ENCODE measurements at places on chromosomes 11 and 22.

GRCh38 chr11:126485021-126485792 lies 129.7 kb downstream of the ST3GAL4 start:
- H3K36me3 ChIP-seq, result peaks cover 12% of the 10 kb centered on the region
- H3K27me3 ChIP-seq, result no peaks in the 10 kb centered on the region
- H3K4me1 ChIP-seq, result peaks cover 48% of the 10 kb centered on the region
- no peak for DNase-seq

- no peak overlapping the region for H3K27ac ChIP-seq
- no peaks in the 10 kb centered on the region for H3K27me3 ChIP-seq
- H3K4me1 ChIP-seq, result no peaks in the 10 kb centered on the region
- no peaks in the 10 kb centered on the region for H3K36me3 ChIP-seq
- DNase-seq, result no peak
- H3K4me3 ChIP-seq, result no peak overlapping the region
Observed at GRCh38 chr11:109729761-109730160, 307.8 kb downstream of the C11orf87 start.

GRCh38 chr11:122747351-122747781 lies 90.9 kb upstream of the CRTAM start:
- no peaks in the 10 kb centered on the region for H3K27me3 ChIP-seq
- peak overlapping the region; percentile 49 for H3K27ac ChIP-seq
- peaks cover 25% of the 10 kb centered on the region for H3K4me1 ChIP-seq
- DNase-seq, result no peak

- H3K4me1 ChIP-seq, result no peaks in the 10 kb centered on the region
- no peaks in the 10 kb centered on the region for H3K36me3 ChIP-seq
- H3K4me3 ChIP-seq, result peak within 1 kb of the TSS; percentile 19
- H3K27ac ChIP-seq, result peak within 1 kb of the TSS; percentile 84
- H3K27me3 ChIP-seq, result no peaks in the 10 kb centered on the region
Observed at GRCh38 chr11:16356057-16356760, at the start of gene SOX6. SOX6 (minus strand) TSS chr11:16356546; CDS start chr11:16341248, 15,298 bp downstream.

GRCh38 chr11:62981743-62982142 lies 3.0 kb downstream of the SLC22A6 start:
- H3K36me3 ChIP-seq, result peaks cover 7% of the 10 kb centered on the region
- H3K4me3 ChIP-seq, result no peak overlapping the region
- no peaks in the 10 kb centered on the region for H3K27me3 ChIP-seq
- DNase-seq, result no peak

DNA sequence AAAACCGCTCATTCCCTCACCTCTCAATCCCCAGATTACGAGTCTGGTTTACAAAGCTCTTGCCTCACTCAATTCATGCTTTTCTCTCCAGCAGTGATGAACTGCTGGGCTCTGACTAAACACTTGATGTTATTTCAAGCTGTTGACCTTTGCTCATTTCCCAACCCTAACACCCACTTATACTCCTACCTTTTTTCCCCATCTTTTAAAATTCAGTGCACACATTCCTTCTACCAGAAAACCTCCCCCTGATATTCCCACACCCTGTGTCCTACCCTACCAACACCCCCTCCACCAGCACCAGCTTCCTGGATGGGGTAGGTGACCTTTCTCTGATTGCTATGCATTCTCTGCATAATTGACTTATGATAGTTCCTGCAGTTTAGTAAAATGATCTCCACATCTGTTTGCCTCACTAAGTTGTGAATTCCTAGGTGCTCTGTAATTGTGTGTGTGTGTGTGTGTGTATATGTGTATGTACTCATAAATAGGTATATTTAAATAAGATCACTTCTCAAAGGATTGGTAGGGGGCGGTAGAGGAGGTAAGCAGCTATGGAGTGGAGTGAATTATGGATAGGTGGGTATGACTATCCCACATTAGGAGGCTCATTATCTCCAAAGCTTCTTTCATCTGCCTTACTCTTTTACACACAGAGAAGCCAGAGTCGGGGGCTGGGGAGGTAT lies 842 bp downstream of the HEPACAM start:
- H3K27me3 ChIP-seq, result no peaks in the 10 kb centered on the region
- H3K4me3 ChIP-seq, result peak overlapping the region; percentile 52
- H3K4me1 ChIP-seq, result peaks cover 23% of the 10 kb centered on the region
- DNase-seq, result peak; percentile 16
- peak overlapping the region; percentile 94 for H3K27ac ChIP-seq

GRCh38 chr11:116442238-116442752 lies 330.5 kb downstream of the BUD13 start:
- H3K4me1 ChIP-seq, result no peaks in the 10 kb centered on the region
- no peak overlapping the region for H3K27ac ChIP-seq
- H3K36me3 ChIP-seq, result no peaks in the 10 kb centered on the region
- no peaks in the 10 kb centered on the region for H3K27me3 ChIP-seq
- no peak overlapping the region for H3K4me3 ChIP-seq

DNA sequence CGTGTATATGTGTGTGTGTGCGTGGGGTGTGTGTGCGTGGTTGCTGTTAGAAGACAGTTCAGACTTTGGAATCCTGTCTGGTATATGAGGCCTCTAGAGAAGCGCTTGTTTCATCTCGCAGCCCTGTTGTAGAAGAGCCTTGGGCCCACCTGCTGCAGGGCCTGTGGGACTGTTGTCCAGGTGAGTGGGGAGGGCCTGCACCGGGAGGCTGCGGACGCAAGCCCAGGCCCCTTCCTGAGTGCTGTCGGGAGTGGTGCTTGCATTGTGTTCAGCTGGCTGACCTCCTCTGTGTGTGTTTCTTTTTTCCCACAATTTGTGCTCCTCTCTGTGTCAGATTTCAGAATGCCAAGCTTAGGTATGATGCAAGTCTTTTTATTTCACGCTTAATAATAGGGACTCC lies 128.4 kb downstream of the TBC1D22A start:
- H3K27ac ChIP-seq, result no peak overlapping the region
- DNase-seq, result no peak
- no peaks in the 10 kb centered on the region for H3K27me3 ChIP-seq
- no peak overlapping the region for H3K4me3 ChIP-seq
- H3K4me1 ChIP-seq, result peaks cover 22% of the 10 kb centered on the region
- peaks cover 23% of the 10 kb centered on the region for H3K36me3 ChIP-seq

DNA sequence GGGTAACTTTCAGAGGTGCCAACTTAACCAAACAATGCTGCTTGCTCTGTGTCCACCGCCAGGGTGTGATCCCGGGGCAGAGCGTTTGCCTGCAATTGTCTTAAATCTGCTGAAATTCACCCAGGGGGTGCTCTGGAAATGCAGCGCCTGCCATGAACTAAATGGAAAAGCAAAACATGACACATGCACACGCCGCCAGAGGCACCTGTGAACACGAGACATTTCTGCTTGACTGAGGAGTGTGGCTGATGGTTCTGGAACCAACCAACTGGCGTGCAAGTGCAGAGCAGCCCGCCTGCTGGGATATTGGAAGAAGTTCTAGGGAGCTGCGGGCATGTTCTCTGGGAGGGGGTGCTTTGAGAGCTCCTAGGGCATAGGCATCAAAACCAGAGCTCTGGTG lies 30.4 kb downstream of the DSCAML1 start:
- no peak for DNase-seq
- peaks cover 30% of the 10 kb centered on the region for H3K4me1 ChIP-seq
- no peaks in the 10 kb centered on the region for H3K36me3 ChIP-seq
- H3K27ac ChIP-seq, result no peak overlapping the region
- no peaks in the 10 kb centered on the region for H3K27me3 ChIP-seq

GRCh38 chr11:72468289-72468688 lies 34.0 kb upstream of the CLPB start:
- H3K4me3 ChIP-seq, result no peak overlapping the region
- no peaks in the 10 kb centered on the region for H3K36me3 ChIP-seq
- H3K27ac ChIP-seq, result no peak overlapping the region
- H3K27me3 ChIP-seq, result peaks cover 6% of the 10 kb centered on the region

DNA sequence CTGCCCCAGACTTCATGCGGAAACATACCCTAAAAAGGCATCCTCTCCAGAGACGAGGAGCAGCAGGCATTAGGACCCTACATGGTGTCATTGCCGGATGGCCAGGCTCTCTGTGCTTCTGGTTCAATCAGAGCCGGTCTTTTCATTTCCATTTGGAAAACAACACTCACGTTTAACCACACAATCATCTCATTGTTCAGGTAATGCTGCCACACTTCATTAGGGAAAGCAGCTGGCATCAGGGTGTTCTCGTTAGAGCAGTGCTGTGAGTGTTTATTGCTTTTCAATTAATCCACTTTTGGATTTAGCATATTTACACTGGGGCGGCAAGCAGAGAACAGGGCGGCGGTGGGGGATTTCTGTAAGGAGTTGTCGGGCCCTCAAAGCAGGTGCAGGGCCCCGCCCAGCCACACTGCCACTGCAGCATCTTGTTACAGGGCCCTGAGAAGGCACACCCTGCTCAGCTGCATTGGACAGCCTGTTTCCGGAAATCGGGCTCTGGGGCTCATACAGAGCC lies 338.6 kb downstream of the SHANK2 start:
- peaks cover 20% of the 10 kb centered on the region for H3K4me1 ChIP-seq
- H3K27ac ChIP-seq, result no peak overlapping the region
- peak; percentile 94 for DNase-seq
- H3K4me3 ChIP-seq, result peak overlapping the region; percentile 0

- no peak overlapping the region for H3K4me3 ChIP-seq
- peaks cover 11% of the 10 kb centered on the region for H3K4me1 ChIP-seq
- peaks cover 3% of the 10 kb centered on the region for H3K36me3 ChIP-seq
- peaks cover 11% of the 10 kb centered on the region for H3K27me3 ChIP-seq
Observed at GRCh38 chr11:128911701-128912100, 20.5 kb downstream of the KCNJ5 start.

DNA sequence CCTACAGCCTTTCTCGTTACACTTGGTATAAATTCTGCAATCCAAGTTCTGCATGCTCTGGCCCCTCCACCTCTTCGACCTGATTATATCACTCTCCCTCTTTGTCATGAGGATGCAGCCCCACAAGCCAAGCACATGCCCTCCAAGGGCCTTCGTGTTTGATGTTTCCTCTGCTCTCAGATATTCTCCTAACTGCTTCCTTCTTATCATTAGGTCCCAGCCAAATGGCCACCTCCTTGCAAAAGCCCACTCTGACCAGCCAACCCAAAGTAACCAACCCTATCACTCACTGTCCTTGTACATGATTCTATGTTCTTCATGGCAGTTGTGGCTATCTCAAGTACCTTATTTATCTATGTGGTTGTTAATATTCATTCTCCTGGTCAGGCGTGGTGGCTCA lies 38.3 kb upstream of the LRRC55 start:
- no peak overlapping the region for H3K4me3 ChIP-seq
- no peaks in the 10 kb centered on the region for H3K36me3 ChIP-seq
- DNase-seq, result no peak

GRCh38 chr11:132358573-132358953 lies 988.1 kb downstream of the NTM start:
- H3K36me3 ChIP-seq, result no peaks in the 10 kb centered on the region
- no peaks in the 10 kb centered on the region for H3K4me1 ChIP-seq
- DNase-seq, result no peak
- H3K27ac ChIP-seq, result no peak overlapping the region
- H3K27me3 ChIP-seq, result no peaks in the 10 kb centered on the region
- no peak overlapping the region for H3K4me3 ChIP-seq

Measured in spinal cord (tissue), 10 donors.